ENCODE measurements at places on chromosomes 1 and 21. TPM values are rescaled to one million over a fixed set of nuclear protein-coding genes. Genes with fewer than 3 reads are reported as not detected.
A peak's percentile ranks its signal among the peaks of the same experiment; 100 is the strongest.

TMIGD3 gene
- not detected for total RNA-seq

DNA sequence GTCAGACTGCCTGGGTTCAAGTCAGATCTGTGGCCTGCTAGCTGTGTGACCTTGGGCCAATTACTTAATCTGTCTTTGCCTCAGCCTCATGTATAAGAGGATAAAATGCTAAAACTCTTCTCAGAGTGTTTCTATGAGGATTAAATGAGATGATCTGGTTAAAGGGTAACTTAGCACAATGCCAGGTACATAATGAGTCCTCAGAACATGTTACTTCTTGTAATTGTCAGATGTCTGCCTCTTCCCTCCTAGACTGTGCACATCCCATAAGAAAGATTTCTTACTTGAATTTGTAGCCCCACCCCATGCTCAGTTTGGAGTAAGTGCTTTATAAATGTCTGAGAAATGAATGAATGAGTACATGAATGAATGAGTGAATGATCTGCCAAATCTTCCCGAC lies 34.6 kb upstream of the HIVEP3 start:
- no peak for DNase-seq

DNA sequence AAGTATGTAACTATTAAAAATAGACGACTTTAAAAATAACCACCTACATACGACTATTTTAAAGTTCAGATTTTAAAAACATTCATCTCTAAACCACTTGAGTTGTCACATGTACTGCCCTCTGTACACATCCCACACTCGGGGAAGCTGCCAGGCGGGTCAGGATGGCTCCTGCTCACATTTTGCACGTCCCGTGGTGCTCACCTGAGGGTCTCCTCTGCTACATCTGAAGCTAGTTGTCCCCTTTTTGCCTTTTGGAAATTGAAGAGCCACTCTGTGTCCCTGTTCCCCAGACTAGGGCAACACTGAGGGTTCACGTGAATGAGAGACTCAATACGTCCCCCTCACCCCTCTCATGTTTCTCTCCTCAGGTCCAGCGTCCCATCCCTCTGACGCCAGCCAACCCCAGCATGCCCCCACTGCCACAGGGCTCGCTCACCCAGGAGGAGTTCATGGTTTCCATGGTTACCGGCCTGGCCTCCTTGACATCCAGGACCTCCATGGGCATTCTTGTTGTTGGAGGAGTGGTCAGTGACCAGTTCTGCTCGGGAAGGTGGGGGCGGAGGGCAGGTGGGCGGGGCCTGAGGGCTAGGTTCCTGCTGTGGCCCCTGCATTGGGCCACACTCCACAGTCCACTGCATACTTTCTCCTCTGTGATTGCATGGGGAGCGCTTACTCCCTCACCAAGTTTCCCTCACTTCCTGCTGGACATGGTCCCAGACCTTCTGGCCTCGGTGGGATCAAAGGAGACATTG lies 13.0 kb upstream of the MIIP start:
- DNase-seq, result no peak

DNA sequence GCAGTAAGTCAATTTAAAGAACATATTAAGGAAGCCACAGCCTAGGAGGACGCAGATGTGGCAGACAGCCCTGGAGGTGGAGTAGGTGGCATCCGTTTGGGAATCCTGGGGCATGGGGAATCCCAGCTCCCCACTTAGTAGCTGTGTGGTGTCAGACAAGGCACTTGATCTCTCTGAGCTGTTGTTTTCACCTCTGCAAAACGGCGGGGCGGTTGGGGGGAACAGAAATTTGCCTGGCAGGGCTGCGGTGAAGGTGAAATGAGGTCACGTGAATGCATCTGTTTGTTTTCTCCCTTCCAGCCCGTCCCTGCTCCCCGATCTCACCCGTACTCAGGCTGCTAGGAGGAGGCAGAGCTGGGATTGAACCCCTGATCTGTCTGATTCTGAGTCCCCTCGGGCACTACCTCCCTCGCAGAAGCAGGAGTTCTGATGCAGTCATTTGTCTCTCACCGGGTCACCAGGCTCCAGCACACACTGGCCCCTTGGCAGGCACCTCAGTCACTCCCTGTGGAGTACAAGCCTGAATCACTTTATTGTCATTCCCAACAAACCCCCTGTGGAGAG lies 2.2 kb upstream of the LAPTM5 start:
- no peak for DNase-seq

FOXO6 gene
- 16.2 TPM for total RNA-seq

GRCh38 chr1:241081473-241081872 lies 275.5 kb downstream of the RGS7 start:
- DNase-seq, result no peak

OR2AK2 gene
- not detected for total RNA-seq

DNA sequence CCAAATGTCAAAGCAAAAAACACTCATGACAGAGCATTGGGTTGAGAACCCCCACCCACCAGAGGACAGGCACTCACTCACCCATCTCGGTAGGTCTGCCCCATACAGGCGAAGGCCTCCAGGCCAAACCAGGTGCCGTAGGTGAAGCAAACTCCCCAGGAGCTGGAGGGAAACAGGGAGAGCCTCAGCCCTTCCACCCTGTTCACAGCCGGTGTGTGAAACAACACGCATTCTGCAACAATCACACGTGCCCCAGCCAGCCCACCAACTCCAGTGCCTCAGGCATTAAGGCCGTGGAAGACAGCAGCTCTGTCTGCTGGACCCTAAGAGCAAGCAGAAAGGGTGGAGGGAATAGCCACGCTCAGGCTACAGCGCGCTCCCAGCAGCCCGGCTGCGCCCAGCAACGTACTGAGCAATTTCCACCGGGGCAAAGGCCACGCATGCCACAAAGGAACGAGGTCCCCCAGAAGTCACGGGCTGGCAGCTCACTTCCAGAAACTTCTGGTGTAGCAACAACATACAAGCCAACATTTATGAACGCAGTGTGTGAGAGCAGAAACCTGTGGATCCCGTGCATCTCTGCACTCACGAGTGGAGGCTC lies 11.4 kb upstream of the SPATC1L start:
- DNase-seq, result no peak

DNA sequence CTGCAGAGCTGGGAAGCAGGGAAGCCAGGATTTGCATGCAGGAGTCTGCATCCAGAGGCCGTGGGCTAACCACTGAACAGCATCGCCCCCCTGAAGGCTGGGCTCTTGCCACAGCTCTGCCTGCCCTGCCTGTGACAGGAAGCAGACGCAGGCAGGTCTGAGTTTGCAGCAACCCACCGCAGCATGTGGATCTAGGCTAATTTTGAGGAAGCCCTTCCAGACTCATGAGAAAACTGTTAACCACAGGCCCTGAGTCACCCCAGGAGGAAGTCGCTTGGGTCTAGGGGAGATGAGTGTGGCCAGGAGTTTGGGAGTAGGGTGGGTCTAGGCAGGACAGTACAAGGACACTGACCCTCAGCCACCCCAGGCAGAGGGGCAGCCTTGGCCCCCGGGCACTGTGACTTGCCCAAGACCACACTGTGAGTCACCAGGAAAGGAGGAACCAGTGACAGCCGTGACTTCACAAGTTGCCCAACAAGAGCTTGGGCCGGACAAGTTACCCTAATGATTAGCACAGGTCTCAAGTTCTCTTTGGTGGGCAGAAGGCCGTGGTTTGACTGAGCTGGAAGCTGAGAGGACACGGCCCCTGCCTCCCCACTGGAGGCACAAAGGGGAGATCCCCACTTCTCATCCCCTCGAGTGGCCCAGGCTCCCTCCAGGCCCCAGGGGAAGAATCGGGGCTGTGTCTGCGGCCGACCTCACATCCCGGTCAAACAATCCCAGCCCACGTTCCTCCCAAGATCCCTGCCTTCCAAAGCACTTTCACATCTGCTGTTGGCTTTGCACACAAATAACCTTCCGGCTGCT lies 826 bp downstream of the LAPTM5 start:
- DNase-seq, result peak; percentile 60

- DNase-seq, result peak; percentile 71
These were observed 13.0 kb upstream of the ANGPTL7 start for GRCh38 chr1:11176081-11176706.

Measured in tongue (tissue), 3 donors.